ENCODE measurements at places on chromosomes 12 and 14.

GRCh38 chr14:100015251-100015655 is 50.0 kb upstream of the EVL start:
- no peak for DNase-seq

- DNase-seq, result no peak
Measured at GRCh38 chr12:89678225-89678624, 30.4 kb downstream of the ATP2B1 start.

DNA sequence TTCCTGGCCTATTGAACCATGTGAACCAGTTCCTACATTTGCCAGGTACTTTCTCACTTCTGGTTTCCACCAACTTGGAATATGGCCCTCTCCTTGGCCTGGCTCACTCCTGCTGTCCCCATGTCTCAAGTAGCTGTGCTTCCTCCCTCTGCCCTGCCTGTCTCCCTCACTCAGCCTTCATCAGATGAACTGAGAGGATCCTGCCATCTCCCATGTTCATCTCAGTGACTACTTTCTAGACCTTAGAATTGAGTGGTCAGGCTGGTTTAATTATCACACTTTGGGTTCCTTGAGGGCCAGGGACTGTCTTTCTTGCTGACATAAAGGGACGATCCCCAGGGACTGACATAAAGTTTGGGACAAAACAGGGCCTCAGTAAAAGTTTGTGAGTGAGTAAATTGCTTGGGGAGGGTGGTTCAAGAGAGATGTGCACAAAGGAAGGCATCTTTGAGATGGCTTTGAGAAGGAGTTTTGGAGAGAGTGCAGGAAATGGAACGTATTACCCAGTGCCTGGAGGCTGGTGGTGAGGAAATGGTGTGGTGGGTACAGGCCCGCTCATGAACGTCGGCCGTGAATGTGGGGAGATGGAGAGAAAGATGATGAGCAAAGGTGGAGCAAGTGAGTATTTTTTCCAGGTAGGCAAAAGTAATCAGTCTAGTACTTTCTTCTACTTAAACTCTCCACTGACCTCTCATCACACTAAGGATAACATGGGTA is 20.8 kb downstream of the DYRK2 start:
- no peak for DNase-seq

DNA sequence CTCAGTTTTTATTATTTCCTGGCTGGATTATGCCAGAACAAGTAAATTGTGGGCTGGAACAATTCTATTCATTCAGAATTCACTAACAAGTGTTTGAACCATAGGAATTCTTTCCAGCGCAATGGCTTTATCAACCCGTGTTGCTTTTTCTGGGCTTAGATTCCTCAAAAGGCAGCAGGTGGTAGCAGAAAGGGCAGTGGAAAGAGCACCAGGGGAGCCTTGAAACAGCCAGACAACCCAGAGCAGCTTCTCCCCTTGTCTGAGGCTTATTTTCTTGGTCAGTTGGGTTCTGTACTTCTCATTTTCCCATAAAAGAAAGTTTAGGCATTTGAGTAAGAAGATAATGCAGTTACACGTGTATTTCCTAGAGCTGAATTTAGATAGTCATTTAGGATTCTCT is 130.7 kb downstream of the OTOGL start:
- peak; percentile 54 for DNase-seq

GRCh38 chr12:24374452-24374851 is 425.0 kb upstream of the SOX5 start:
- no peak for DNase-seq

- DNase-seq, result no peak
Measured at GRCh38 chr12:67671892-67672291, 23.3 kb downstream of the DYRK2 start.

DNA sequence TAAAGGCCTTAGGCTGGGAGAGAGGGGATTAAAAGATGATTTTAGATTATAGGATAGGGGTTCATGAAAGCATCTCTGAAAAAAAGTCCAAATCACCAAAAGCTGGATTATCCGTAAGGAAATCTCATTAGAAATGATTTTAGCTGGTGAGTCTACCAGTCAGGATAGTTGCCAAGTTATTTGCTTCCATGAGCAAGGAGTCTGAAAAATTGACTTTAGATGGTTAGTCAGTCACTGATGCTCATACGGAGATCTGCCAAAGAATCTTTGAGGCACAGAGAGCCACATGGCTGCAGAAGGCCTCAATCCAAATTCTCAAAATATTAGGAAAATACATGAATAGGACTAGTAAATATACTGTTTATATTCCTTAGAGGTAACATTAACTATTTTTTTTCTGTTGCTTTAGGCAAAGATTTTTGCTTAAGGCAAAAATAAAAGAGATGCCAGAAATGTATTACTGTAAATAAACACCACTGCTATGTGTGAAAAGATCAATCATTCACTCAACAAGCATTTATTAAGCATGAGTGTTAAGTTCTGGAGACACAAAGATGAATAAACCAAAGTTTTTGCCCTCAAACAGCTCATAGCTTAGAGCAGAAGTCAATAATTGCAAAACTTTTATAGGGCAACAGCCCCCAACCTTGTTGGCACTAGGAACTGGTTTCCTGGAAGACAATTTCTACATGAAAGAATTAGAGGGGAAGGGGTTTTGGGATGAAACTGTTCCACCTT is 105.2 kb downstream of the BBS10 start:
- no peak for DNase-seq

GRCh38 chr14:79134361-79134760 is 964.2 kb downstream of the NRXN3 start:
- DNase-seq, result no peak

GRCh38 chr14:94601884-94602391 is 10.3 kb upstream of the SERPINA3 start:
- no peak for DNase-seq

GRCh38 chr14:89833120-89833532 is 121.4 kb downstream of the EFCAB11 start:
- DNase-seq, result no peak

DNA sequence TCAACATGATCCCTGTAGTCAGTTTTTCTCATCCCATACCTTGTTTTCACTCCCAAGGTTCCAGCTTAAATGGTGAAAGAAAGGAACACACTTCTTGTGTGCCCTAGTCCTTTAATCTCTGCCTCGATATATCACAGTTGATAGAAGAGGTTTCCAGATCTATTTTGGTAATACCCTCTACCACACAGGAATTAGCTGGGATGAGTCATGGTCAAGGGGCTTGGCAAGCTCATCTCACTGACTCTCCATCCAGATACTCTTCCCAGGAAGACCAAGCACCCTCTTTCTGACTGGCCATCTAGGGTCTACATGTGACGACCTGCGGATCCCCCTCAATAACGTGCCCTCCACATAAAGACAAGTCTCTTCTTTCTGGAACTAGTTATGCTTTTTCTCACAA is 277.9 kb downstream of the ITPR2 start:
- no peak for DNase-seq

DNA sequence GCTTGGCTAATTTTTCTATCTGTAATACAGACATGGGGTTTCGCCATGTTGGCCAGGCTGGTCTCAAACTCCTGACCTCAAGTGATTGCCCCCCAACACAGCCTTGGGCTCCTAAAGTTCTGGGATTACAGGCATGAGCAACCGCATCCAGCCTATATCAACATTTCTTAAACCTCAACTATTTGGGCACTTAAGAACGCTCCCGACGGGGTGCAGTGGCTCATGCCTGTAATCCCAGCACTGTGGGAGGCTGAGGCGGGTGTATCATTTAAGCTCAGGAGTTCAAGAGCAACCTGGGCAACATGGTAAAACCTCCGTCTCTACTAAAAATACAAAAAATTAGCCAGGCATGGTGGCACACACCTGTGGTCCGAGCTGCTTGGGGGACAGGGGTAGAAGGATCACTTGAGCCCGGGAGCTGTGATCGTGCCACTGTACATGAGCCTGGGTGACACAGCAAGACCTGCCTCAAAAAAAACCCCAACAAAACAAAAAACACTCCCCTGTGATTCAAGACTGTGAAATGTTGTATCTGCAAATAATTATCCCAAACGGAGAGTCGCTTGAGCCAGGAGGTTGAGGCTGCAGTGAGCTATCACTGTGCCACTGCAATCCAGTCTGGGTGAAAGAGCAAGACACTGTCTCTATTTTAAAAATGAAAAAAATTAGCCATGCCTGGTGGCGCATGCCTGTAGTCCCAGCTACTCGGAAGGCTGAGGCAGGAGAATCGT is 21.5 kb downstream of the PPTC7 start:
- DNase-seq, result no peak

DNA sequence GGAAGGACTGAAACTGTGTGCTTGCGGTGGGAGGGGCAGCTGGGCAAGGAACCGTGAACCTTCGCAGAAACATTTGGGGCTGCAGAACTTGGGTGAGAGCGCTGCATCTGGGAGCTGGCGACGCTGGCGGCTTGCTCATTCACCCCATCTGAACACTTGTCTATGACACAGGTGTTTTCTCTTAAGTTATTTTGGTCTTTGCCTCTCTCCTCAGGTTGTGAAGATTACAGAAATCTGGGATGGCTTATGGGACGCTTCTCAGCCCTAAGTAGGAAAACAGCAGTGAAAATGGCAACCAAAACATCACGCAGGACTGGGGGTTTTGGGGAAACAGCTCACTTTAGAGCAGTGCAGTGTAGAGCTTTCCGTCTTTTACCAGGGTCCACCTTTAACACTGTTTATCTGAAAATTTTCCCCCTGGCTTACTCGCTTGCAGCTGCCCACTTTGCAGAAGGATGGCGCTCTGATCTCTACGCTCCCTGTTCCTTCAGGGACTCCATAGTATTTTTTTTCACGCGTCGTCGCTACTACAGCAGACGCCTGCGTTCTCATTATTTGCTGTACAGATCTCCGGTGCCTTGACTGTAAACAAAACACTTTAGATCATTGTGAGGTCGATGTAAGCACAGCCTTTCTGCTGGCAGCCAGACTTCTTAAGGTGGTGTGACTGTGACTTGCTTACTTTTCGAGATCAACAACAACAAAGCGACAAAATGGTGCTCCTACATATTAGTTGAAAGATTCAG is 2.7 kb upstream of the CDKN1B start:
- DNase-seq, result no peak

DNA sequence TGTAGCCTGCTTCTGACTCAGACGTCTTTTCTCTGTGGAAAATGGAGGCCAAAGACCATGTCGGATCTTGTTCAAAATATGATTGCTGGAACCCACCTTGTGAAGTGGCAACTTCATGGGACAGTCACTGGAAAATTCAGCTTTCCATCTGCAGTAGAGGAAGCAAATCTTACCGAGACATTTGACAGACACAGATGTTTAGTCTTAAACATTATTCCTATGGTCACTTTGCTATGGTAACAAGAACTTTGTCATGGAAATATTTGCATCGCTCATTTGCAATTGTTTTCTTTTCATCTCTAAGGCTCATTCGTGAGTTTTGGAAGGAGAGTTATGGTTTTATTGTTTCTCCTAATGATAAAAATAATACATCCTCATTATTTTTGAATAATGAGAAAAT is 98.3 kb upstream of the HIF1A start:
- no peak for DNase-seq
